Stimulated activated CD4-positive, alpha-beta T cell treated with anti-CD3 and anti-CD28 coated beads, Interleukin-4, amount 100 ng/mL, for 1 hour (primary cell): ENCODE measurements at places on chromosomes 1 and 21.

DNA sequence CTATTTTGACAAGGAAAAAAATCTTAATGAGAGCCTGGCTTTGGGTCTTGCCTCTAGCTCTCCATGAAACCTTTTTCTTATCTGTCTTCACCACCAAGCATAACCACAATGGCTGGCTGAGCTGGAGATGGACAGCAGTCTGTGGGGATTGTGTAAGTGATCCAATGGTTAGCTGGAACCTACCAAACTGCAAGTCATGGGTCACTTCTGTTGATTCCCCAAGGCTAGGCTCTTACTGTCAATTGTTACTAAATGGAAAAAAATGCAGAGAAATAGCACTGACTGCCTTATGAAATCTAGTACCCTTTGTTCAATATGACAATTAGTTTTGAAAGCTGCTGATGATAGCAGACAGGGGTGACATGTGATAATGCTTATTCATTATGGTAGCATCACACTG is 359.0 kb downstream of the ST6GALNAC3 start:
- no peak for DNase-seq

GRCh38 chr1:188240772-188241406 is 1412.1 kb downstream of the PLA2G4A start:
- no peak for DNase-seq

GRCh38 chr1:178379807-178380206 is 117.0 kb downstream of the CLEC20A start:
- DNase-seq, result no peak

DNA sequence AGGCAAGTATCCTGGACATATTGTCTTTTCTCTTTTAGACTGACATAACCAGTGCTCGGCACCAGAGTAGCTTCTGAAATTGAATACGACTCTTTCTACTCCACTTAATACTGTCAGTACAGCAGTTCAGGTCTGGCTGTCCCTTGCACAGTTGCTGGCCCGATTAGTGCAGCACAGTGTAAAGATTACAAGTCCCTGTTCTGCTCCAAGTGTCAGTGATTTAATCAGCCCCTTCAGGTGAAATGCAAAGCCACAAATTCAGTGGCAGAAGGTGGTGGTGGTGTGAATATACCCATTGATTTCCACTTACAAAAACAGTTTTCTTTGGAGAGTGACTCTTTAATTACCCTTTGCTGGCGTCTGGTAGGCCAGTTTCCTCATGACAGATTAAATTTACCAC is 545.4 kb downstream of the ADGRL2 start:
- no peak for DNase-seq
